Heart left ventricle (tissue), 16 donors: ENCODE measurements at places on chromosomes 12 and 14. TPM values are rescaled to one million over a fixed set of nuclear protein-coding genes. Genes with fewer than 3 reads are reported as not detected.

The PSME2 gene
- 360 TPM for total RNA-seq

The CAPZA3 gene
- total RNA-seq: not detected

The PAWR gene
- total RNA-seq: 8.4 TPM

The PAX9 gene
- not detected for total RNA-seq

The LIN52 gene
- total RNA-seq: 7.8 TPM

The NTN4 gene
- total RNA-seq: 58.4 TPM

The C14orf180 gene
- total RNA-seq: 61.8 TPM

The TSPAN19 gene
- not detected for total RNA-seq

The SSPN gene
- total RNA-seq: 109 TPM

The HCAR3 gene
- not detected for total RNA-seq

The KRT71 gene
- not detected for total RNA-seq

DNA sequence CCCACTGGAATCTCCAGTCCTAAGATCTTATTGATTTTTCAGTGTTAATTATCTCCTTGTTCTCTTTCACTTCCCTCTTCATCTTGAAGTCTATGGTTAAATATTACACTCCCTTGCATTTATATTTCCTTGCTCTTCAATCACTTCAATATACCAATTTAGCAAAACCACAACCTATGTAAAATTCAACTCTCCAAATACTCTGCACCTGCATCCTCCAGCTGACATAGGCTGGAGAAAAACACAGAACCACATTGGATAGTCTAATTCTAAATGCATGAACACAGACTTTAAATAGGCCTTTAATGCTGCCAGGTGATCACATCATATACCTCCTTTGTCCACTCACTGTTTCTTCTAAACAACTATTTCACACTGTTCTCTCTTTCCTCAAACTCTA lies 253.8 kb upstream of the GARIN6 start:
- DNase-seq: no peak

DNA sequence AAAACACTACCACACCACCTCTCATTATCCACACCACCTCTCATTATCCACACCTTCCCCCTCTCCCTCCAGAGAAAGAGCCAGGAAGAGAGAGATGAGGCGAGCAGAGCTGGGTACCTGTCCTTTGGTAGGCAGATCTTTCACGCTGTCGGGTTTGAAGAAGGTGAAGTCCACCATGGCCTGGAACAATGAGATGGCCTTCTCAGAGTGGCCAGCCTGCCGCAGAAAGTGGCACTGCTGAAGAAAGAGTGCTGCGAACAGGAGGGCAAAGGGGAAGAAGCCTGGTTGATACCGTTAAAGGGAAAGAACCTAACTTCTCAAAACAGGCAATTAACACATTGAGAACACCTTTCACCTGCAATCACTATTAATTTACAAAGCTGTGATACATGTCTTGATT lies 30.6 kb downstream of the NRDE2 start:
- DNase-seq: no peak

DNA sequence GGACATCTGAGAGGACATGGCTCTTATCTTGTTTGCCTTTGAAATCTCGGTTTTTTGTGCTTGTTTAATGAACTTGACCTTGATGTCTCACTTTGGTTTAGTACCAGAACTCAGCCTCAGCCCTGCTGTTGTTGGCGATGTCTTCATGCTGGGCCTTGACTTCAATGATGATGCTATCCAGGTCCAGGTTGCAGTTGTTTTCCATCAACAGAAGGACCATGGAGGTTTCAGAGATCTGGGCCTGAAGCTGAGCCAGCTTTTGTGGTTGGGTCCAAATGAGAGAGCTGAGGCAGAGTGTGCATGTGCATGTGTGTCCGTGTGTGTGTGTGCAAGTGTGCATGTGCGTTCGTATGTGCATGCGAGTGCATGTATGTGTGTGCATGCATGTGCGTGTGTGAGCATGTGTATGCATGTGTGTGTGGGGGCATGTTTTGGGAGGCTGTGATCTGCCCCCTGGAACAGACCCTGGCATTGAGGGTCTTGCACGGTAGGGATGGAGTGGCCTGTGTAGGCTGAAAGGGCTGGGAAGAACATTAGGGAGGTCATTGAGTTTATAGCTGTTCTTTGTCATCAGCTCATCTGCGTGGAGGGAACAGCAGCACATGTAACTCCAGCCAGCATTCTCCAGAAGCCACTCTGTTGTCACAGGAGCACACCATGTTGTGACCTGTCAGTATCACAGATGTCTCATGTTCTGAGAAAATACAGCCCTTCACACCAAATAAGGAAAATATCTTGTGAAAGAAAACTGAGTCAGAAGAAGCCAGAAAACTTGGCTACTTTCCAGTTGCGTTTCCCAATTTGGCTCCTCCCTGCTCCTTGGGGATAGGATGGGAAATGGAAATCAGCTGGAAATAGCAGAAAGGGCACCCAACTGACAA lies 10.0 kb upstream of the KRT82 start:
- peak; percentile 57 for DNase-seq

- no peak for DNase-seq
These were observed 9.9 kb downstream of the SLC15A4 start for GRCh38 chr12:128813883-128814282.

- no peak for DNase-seq
These were observed 226.8 kb upstream of the ALG10 start for GRCh38 chr12:33795536-33795935.

- DNase-seq: no peak
These were observed 773.2 kb upstream of the ALG10B start for GRCh38 chr12:37543131-37543965.

DNA sequence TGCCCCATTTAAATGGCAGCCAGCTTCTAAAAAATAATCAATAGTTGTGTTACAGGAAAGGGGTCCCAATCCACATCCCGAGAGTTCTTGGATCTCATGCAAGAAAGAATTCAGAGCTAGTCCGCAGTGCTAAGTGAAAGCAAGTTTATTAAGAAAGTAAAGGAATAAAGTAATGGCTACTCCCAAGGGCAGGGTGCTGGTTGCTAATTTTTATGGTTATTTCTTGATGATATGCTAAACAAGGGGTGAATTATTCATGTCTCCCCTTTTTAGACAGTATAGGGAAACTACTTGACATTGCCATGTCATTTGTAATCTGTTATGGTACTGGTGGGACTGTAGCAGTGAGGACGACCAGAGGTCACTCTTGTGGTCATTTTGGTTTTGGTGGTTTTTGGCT lies 591.3 kb downstream of the LRFN5 start:
- DNase-seq: no peak

GRCh38 chr12:63753743-63754142 lies 26.0 kb upstream of the RXYLT1 start:
- no peak for DNase-seq

GRCh38 chr14:83638748-83639504 lies 1891.0 kb upstream of the FLRT2 start:
- no peak for DNase-seq

- DNase-seq: no peak
These were observed 1.5 kb downstream of the BATF start for GRCh38 chr14:75523771-75524171.

DNA sequence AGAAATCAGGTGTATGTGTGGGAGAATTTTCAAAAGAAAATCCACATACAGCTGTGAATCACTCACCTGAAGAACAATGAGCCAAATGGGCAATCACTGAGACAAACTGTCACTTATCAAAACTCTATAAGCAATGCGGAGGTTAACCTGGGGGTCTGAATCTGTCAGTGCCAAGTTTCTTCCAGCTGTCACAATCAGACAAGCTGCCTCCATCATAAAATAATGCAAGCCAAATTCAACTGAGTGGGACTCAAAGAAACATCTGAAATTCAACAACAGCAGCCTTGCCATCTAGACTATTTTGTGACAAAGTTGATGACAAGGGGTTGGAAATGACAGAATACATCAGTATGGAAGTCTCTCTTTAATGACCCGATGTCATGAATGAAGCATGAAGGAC lies 60.3 kb downstream of the GARIN6 start:
- no peak for DNase-seq

DNA sequence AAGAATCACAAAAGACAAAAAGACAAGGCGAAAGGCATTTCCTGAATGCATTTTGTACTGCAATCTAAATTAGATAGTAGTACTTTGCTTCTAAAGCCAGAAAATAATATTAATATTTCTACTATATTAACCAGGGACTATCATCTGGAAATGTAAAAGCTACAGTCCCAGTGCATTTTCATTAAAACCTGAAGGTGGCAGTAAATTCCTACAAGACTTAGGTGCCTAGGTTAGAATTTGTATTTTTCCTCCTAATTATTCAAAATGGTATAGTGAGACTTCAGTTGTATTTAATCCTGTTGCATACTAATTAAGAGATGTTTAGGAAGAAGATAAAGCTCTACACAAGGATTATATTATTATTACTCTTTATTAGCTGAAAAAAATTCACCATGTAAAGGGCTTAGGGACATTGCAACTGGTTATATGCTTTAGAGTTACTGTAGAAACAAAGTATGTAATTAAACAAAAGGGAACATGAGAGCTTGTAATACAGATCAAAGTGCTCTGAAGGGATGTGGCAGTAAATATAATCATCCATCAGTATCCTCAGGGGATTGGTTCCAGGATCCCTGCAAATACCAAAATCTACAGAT lies 53.6 kb downstream of the BRMS1L start:
- no peak for DNase-seq

GRCh38 chr12:30969606-30970395 lies 43.3 kb downstream of the TSPAN11 start:
- DNase-seq: no peak

DNA sequence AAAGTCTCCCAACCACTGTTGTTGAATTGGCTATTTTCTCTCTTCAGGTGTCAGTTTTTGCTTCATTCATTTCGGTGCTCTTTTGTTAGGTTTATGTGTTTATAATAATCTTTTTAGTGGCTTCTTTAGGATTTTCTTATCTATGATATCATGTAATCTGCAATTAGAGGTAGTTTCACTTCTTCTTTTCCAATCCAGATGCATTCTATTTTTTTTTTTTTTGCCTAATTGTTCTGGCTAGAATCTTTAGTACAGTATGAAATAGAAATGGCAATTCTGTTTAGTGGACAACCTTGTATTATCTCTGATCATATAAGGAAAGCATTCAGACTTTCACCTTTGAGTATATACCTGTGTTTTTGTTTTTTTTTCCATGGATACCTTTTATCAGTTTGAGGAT lies 17.4 kb downstream of the CNOT2 start:
- no peak for DNase-seq

GRCh38 chr12:11749943-11750690 lies 100.6 kb downstream of the ETV6 start:
- no peak for DNase-seq

DNA sequence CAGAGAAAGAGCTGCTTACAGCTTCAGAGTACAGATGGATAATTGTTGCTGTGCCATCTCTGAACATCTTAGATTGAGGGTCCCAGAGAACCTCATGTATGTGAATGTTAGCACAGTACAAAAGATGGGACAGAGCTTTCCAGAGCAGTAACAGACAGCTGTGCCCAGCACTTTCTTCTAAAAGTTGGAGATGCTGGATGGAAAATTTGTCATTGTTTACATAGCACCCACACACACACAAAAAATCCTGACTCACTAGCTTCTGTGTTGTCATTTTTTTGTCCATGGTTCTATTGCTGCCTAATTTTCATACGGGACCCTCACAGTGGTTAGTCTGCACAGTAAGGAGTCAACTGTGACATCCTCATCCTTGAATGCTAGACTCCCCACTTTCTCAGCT lies 374.7 kb downstream of the DIO2 start:
- DNase-seq: no peak
